ENCODE measurements at places on chromosomes 2 and 18. TPM values are rescaled to one million over a fixed set of nuclear protein-coding genes. Genes with fewer than 3 reads are reported as not detected.

TLX2 gene
- not detected for polyA plus RNA-seq

PECR gene
- 22.1 TPM for polyA plus RNA-seq

MROH2A gene
- polyA plus RNA-seq, result not detected

ALPG gene
- polyA plus RNA-seq, result not detected

METAP1D gene
- 4.7 TPM for polyA plus RNA-seq

COL3A1 gene
- polyA plus RNA-seq, result 1.3 TPM

IL36A gene
- not detected for polyA plus RNA-seq

HOXD12 gene
- polyA plus RNA-seq, result not detected

KCNG2 gene
- not detected for polyA plus RNA-seq

FKBP1B gene
- 183 TPM for polyA plus RNA-seq

ANO7 gene
- polyA plus RNA-seq, result not detected

HRH4 gene
- 0.12 TPM for polyA plus RNA-seq

COL4A3 gene
- 0.10 TPM for polyA plus RNA-seq

FN1 gene
- 5.1 TPM for polyA plus RNA-seq

SERPINB7 gene
- not detected for polyA plus RNA-seq

IMPA2 gene
- 3.6 TPM for polyA plus RNA-seq

GPR35 gene
- 2.8 TPM for polyA plus RNA-seq

CWC22 gene
- 13.2 TPM for polyA plus RNA-seq

CFAP65 gene
- 1.7 TPM for polyA plus RNA-seq

SF3B1 gene
- polyA plus RNA-seq, result 1,143 TPM

TMEM18 gene
- 58.6 TPM for polyA plus RNA-seq

CMPK2 gene
- 6.5 TPM for polyA plus RNA-seq

XDH gene
- polyA plus RNA-seq, result 0.36 TPM

AQP12A gene
- not detected for polyA plus RNA-seq

SIGLEC15 gene
- not detected for polyA plus RNA-seq

NT5C1B gene
- not detected for polyA plus RNA-seq

CYS1 gene
- not detected for polyA plus RNA-seq

SPATA3 gene
- polyA plus RNA-seq, result not detected

RIOK3 gene
- polyA plus RNA-seq, result 109 TPM

ANKRD53 gene
- polyA plus RNA-seq, result not detected

DNMT3A gene
- polyA plus RNA-seq, result 33.0 TPM

All from neural cell (in vitro differentiated cells).